ENCODE measurements at places on chromosomes 2 and 18. TPM values are rescaled to one million over a fixed set of nuclear protein-coding genes. Genes with fewer than 3 reads are reported as not detected.

GRCh38 chr2:239105234-239105633 lies 257.3 kb downstream of the TWIST2 start:
- no peak for DNase-seq

GRCh38 chr2:235390108-235390815 lies 103.6 kb upstream of the AGAP1 start:
- DNase-seq: no peak

GRCh38 chr2:86807468-86808275 lies 17.0 kb upstream of the CD8A start:
- DNase-seq: no peak

The ADCY3 gene
- 43.8 TPM for total RNA-seq

DNA sequence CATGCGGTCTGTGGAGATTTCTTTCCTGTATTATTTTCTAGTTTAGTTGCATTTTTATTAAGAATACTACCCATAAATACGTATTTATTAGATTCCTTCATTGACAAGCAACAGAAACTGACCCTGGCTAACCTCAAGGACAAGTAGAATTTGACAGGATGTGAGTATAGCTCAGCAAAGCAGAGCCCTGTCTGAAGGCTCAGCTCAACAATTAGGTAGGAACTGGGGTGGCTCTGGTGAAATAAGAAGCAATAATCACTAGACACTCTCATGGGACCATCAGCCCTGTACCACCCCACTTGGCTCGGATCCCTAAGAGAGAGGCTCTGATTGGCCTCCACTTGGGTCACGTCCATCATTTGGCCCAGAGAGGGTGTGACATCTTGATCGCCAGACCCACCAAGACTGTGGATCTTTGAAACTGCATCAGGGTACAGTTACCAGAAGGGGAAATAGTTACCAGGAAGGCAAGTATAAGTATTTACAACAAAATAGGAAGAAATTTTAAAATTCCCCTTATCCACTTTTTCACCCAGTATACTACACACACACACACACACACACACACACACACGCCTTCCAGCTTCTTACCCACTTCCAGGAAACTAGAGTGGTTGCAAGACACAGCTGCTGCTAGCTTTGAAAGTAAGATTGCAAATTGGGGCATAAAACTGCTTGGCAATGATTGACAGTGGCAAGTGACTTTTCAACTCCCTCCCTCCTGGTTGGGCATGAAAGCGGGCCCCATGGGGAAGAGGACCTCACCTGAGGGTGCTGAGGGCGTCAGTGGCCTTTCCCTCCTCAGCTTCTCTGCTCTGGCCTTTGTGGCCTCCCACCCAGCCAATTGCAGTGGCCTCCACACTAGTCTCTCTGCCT lies 41.8 kb downstream of the KCTD18 start:
- no peak for DNase-seq

- no peak for DNase-seq
Observed at GRCh38 chr2:179528576-179529069, 264.0 kb upstream of the SESTD1 start.

The PRKAG3 gene
- total RNA-seq: not detected

GRCh38 chr2:68774569-68775271 lies 40.1 kb downstream of the ARHGAP25 start:
- DNase-seq: peak; percentile 66

The MYO3B gene
- not detected for total RNA-seq

The SCYGR8 gene
- total RNA-seq: not detected

DNA sequence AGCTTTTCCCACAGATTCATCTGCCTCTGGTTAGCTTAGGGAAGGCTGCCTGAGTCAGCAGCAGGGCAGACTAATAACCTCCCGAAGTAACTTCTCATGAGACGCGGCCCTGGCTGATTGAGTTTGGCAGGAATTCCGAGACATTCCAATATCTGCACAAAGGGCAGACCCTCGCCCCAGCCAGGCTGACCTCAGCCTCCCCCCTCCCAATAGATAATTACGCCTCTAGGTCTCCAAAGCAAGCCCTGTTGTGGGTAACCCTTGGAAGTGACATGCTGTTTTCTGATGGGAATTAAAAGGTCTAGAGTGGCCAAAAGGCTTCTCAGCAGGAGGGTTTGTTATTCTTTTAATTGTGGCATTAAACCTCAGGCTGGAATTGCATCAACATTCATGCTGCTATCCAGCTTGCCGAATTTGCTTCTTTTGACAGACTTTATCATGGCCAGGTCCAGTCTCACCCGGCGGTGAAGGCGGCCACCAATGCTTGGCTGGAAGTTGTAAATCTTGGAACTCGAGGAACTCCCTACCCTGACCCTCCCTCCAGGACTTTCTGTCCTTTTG lies 98.0 kb upstream of the SLC14A2 start:
- peak; percentile 56 for DNase-seq

The UPP2 gene
- total RNA-seq: not detected

The ERMN gene
- total RNA-seq: not detected

The HOXD13 gene
- total RNA-seq: 4.9 TPM

The PRSS56 gene
- not detected for total RNA-seq

The DES gene
- 933 TPM for total RNA-seq

The MC5R gene
- total RNA-seq: not detected

DNA sequence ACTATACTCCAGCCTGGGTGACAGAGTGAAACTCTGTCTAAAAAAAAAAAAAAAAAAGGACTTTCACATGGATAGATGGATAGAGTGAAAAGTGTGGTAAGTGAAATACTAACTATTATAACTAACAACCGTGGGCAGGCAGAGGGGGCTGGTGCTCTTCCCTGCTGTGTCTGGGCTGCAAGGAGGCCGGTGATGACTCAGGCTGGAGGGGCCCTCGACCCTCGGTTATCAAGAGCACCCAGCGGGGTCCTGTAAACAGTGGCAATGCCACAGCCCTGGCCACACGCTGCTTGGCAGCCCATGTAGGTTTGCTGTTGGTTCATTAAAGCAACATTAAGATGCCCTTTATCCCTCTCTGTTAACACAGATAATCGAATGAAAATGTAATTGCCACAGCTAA lies 184.8 kb upstream of the RAB12 start:
- DNase-seq: no peak

- DNase-seq: no peak
Observed at GRCh38 chr2:71129902-71130151, 202 bp downstream of the MCEE start.

The HOXD8 gene
- total RNA-seq: 46.2 TPM

GRCh38 chr2:67260343-67261277 lies 136.5 kb upstream of the ETAA1 start:
- DNase-seq: peak; percentile 92

The LRRC30 gene
- not detected for total RNA-seq

The CLEC4F gene
- 5.0 TPM for total RNA-seq

The CTLA4 gene
- 0.14 TPM for total RNA-seq

GRCh38 chr2:205646680-205647079 lies 35.6 kb upstream of the NRP2 start:
- no peak for DNase-seq

DNA sequence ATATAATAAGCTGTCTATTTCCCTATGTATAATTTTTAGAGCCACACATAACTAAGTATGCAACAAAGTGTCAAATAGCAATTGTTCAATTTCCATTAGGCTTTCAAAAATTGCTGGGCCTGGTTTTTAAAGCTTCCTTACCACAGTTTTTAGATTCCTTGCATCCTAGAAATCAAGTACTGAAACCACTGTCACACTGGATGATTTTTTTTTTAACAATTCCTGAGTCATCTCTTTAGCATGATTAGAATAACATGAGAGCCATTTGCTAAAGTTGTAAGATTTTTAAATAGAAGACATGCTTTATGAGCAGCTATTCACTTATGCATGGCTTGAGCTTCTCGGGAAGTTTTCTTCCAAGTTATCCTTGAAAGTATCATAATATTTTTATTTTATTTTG lies 319.5 kb upstream of the NXPH2 start:
- no peak for DNase-seq

GRCh38 chr2:212745359-212745758 lies 206.8 kb upstream of the ERBB4 start:
- DNase-seq: no peak

- DNase-seq: peak; percentile 86
Observed at GRCh38 chr18:79378536-79379250, 17.0 kb upstream of the NFATC1 start.

Measured in uterus (tissue), 4 donors.